ENCODE measurements at places on chromosomes 16 and 17. TPM values are rescaled to one million over a fixed set of nuclear protein-coding genes. Genes with fewer than 3 reads are reported as not detected.

Gene SLC4A1
- total RNA-seq: not detected

Gene ATPAF2
- total RNA-seq: 15.5 TPM

Gene ACBD4
- total RNA-seq: 18.9 TPM

Gene NT5M
- 3.2 TPM for total RNA-seq

Gene RAB11FIP4
- 11.0 TPM for total RNA-seq

Gene TM4SF5
- total RNA-seq: not detected

Gene SERPINF2
- 23.8 TPM for total RNA-seq

Gene HSPB9
- total RNA-seq: 1.2 TPM

Gene GINS3
- 7.4 TPM for total RNA-seq

Gene TRIM72
- total RNA-seq: not detected

Gene ZNF207
- 193 TPM for total RNA-seq

Gene KRT15
- 931 TPM for total RNA-seq

Gene ASB16
- total RNA-seq: not detected

Gene KRTAP3-2
- total RNA-seq: not detected

Gene RND2
- 1.5 TPM for total RNA-seq

Gene YPEL3
- total RNA-seq: 116 TPM

Gene METTL16
- total RNA-seq: 30.4 TPM

Gene TEX14
- total RNA-seq: not detected

Gene RHBDF1
- 86.9 TPM for total RNA-seq

Gene DPEP3
- not detected for total RNA-seq

Gene WNK4
- 1.2 TPM for total RNA-seq

Gene DYNLRB2
- not detected for total RNA-seq

Gene FLII
- 277 TPM for total RNA-seq

Gene PSMC3IP
- total RNA-seq: 0.98 TPM

Gene ZNF764
- total RNA-seq: 18.4 TPM

Gene SLC6A2
- total RNA-seq: 9.6 TPM

Gene RAC3
- 12.8 TPM for total RNA-seq

Gene CBX2
- total RNA-seq: 5.6 TPM

Gene MT4
- total RNA-seq: 25.8 TPM

Gene RUNDC3A
- total RNA-seq: 2.0 TPM

Gene TMEM132E
- not detected for total RNA-seq

Gene MYH8
- not detected for total RNA-seq

Gene MYO1C
- 118 TPM for total RNA-seq

Gene RCVRN
- total RNA-seq: 0.49 TPM

Gene ITGB4
- 169 TPM for total RNA-seq

Gene AURKB
- not detected for total RNA-seq

Gene ABCA3
- total RNA-seq: 5.4 TPM

Gene KRTAP4-3
- not detected for total RNA-seq

Gene RPH3AL
- 43.5 TPM for total RNA-seq

Gene SEZ6L2
- 15.7 TPM for total RNA-seq
